ENCODE measurements at places on chromosomes 7 and 10.
A peak's percentile ranks its signal among the peaks of the same experiment; 100 is the strongest.

GRCh38 chr7:100837099-100837836, 9.9 kb upstream of the EPHB4 start:
- peak overlapping the region; percentile 73 for H3K27ac ChIP-seq
- peak overlapping the region; percentile 69 for H3K4me3 ChIP-seq
- peaks cover 20% of the 10 kb centered on the region for H3K4me1 ChIP-seq
- DNase-seq: peak; percentile 83

GRCh38 chr10:70117646-70118045, 15.0 kb downstream of the AIFM2 start:
- H3K27me3 ChIP-seq: peaks cover 3% of the 10 kb centered on the region
- peaks cover 2% of the 10 kb centered on the region for H3K36me3 ChIP-seq
- H3K4me1 ChIP-seq: peaks cover 2% of the 10 kb centered on the region
- H3K27ac ChIP-seq: no peak overlapping the region
- no peak overlapping the region for H3K4me3 ChIP-seq

DNA sequence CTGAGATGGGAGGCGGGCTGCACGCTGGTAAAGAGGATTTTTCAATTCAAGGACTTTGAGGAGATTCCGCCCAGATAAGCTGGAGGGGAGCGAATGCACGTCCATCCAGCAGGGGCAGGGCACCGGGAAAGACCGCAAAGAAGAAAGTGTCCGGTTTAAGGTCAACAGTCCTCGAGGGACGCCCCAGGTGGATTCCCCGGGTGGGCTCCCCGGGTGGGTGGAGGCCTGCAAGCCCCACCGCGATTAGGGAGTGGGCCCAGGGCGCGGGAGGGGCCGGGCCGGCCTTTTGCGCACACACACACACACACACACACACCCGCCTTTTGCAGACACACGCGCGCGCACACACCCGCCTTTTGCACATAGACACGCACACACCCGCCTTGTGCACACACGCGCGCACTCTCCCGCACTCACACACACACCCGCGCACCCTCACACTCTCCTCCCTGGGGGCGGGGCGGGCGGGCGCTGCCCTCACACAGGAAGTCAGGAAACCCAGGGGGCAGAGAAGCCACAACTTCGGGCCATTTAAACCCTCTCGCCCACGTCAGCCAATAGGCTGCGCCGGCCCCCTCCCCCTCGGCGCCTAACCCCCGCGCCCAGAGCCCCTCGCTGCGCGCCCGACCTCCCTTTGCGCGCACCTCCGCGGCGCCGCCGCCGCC, 615 bp downstream of the ARHGAP12 start:
- peak overlapping the region; percentile 80 for H3K4me3 ChIP-seq
- peaks cover 58% of the 10 kb centered on the region for H3K4me1 ChIP-seq
- H3K27me3 ChIP-seq: no peaks in the 10 kb centered on the region
- DNase-seq: peak; percentile 75

DNA sequence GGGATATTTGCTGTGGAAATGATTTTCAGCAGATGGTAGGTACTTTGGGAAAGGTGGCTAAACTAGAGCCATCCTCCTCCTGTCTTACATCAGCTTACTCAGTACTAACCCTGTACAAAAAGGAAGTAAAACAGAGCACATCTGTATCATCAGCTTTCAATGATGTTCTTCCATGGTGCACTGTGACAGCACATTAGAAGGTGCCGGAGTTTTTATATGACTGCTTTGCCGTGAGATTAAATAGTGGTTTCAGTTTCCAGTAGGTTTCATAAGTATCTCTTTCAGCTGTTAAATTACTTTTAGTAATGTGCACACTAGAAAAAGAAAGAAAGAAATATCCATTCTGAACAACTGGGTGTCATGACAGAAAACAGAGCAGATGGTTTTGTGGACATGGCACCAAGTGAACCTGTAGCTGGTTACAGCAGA, 86.5 kb downstream of the ARID5B start:
- peak; percentile 48 for DNase-seq
- H3K27ac ChIP-seq: peak overlapping the region; percentile 98

DNA sequence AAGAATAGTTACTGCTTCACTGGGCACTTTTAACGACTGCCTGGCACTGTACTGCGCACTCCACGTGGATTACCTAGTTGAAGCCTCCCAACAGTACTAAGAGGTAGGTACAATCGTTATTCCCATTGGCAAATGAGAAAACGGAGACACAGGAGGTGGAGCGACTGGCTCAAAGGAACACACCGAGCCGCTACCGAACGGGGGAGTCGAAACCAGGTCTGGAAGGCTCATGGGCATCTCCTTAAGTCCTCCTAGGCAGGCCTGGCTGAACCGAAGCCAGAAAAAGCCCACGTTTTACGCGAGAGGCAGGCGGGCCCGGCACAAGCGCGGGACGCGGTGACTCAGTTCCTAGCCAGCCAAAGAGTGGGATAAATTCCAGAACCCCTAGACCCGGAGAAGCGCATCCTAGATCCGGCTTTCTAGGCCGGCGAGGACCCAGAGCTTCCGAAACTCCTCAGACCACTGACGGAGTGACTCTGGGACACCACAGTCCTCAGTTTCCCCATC, 472 bp downstream of the PDAP1 start:
- peaks cover 37% of the 10 kb centered on the region for H3K36me3 ChIP-seq
- H3K4me3 ChIP-seq: peak overlapping the region; percentile 89
- H3K27ac ChIP-seq: peak overlapping the region; percentile 92
- peak; percentile 55 for DNase-seq
- no peaks in the 10 kb centered on the region for H3K27me3 ChIP-seq

- H3K36me3 ChIP-seq: no peaks in the 10 kb centered on the region
- H3K4me1 ChIP-seq: peaks cover 12% of the 10 kb centered on the region
- DNase-seq: no peak
- no peak overlapping the region for H3K27ac ChIP-seq
- H3K4me3 ChIP-seq: no peak overlapping the region
- peaks cover 13% of the 10 kb centered on the region for H3K27me3 ChIP-seq
Observed at GRCh38 chr10:44011603-44011981, 362.9 kb upstream of the ZNF32 start.

- no peaks in the 10 kb centered on the region for H3K27me3 ChIP-seq
- H3K4me1 ChIP-seq: peaks cover 17% of the 10 kb centered on the region
- DNase-seq: no peak
- peaks cover 70% of the 10 kb centered on the region for H3K36me3 ChIP-seq
- no peak overlapping the region for H3K4me3 ChIP-seq
- peak overlapping the region; percentile 62 for H3K27ac ChIP-seq
Observed at GRCh38 chr10:6228010-6228511, 25.3 kb downstream of the PFKFB3 start.

DNA sequence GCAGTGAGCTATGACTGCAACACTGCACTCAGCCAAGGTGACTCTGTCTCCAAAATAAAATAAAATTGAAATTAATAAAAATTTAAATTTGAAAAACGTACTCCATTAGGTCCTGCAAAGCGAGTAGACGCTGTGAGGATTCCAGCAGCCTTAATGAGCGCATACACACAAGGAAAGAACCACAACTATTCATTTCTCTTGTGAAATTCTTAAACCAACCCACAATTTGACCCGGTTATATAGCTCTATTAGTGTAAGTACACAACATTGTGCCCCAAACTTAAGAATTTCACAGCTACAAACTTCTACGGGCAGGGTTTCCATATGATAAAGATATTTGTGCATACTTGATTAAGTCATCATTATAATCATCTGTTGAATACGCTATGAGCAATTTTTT, 84.4 kb downstream of the PARD3 start:
- H3K27ac ChIP-seq: no peak overlapping the region
- no peaks in the 10 kb centered on the region for H3K36me3 ChIP-seq
- no peak overlapping the region for H3K4me3 ChIP-seq
- DNase-seq: no peak
- H3K4me1 ChIP-seq: no peaks in the 10 kb centered on the region
- H3K27me3 ChIP-seq: no peaks in the 10 kb centered on the region

- no peaks in the 10 kb centered on the region for H3K36me3 ChIP-seq
- no peaks in the 10 kb centered on the region for H3K27me3 ChIP-seq
- no peaks in the 10 kb centered on the region for H3K4me1 ChIP-seq
- DNase-seq: no peak
- H3K27ac ChIP-seq: no peak overlapping the region
- H3K4me3 ChIP-seq: no peak overlapping the region
Observed at GRCh38 chr7:134046594-134047128, 80.5 kb upstream of the LRGUK start.

- no peaks in the 10 kb centered on the region for H3K27me3 ChIP-seq
- no peaks in the 10 kb centered on the region for H3K36me3 ChIP-seq
- DNase-seq: no peak
- H3K27ac ChIP-seq: no peak overlapping the region
- H3K4me1 ChIP-seq: no peaks in the 10 kb centered on the region
Observed at GRCh38 chr7:102953406-102953805, 40.6 kb downstream of the LRRC17 start.

GRCh38 chr7:155807065-155807671, 5.1 kb downstream of the SHH start:
- H3K4me3 ChIP-seq: peak overlapping the region; percentile 15
- peaks cover 3% of the 10 kb centered on the region for H3K36me3 ChIP-seq
- H3K27ac ChIP-seq: peak overlapping the region; percentile 65
- no peak for DNase-seq
- peaks cover 40% of the 10 kb centered on the region for H3K4me1 ChIP-seq

DNA sequence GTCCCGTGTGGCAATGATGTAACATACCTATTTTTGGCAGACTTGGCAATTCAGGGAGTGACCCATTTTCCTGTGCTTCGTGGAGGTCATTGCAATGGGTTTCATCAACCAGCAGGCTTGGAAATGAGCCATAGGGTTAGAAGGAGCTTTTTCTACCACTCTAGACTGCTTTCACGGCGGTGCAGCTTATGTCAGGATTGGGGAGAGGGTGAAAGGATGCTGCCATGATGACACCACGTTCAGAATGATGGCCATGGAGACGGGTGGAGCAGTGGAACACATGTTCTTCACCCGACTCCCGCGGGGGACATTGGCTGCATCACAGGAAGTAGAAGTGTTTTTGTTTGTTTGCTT, 220.2 kb downstream of the EMX2 start:
- H3K4me1 ChIP-seq: no peaks in the 10 kb centered on the region
- peaks cover 6% of the 10 kb centered on the region for H3K27me3 ChIP-seq

- H3K4me3 ChIP-seq: no peak overlapping the region
- peaks cover 8% of the 10 kb centered on the region for H3K4me1 ChIP-seq
- H3K36me3 ChIP-seq: no peaks in the 10 kb centered on the region
- H3K27ac ChIP-seq: no peak overlapping the region
- DNase-seq: no peak
Observed at GRCh38 chr7:73730485-73730884, 8.1 kb downstream of the ABHD11 start.

DNA sequence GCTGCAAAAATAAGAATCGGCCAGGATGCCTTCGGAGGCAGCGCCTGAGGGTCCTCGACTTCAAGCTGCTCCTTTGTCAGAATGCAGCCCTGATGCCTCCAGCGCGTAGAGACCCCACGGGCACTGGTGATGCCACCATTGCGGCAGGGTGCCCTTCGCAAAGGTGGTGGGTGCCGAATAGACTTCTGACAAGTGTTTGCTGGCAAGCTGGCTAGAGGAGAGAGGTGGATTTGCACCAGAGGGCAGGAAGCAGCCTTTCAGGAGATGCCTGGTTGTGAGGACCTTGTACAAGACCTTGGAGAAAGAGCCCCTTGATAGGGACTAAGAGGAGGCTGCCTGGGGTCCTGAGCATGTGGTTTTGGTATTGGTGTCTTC, 103.2 kb upstream of the PPIF start:
- H3K27ac ChIP-seq: peak overlapping the region; percentile 95
- H3K4me3 ChIP-seq: peak overlapping the region; percentile 74
- H3K4me1 ChIP-seq: peaks cover 68% of the 10 kb centered on the region
- H3K36me3 ChIP-seq: peaks cover 10% of the 10 kb centered on the region
- DNase-seq: no peak
- H3K27me3 ChIP-seq: no peaks in the 10 kb centered on the region

DNA sequence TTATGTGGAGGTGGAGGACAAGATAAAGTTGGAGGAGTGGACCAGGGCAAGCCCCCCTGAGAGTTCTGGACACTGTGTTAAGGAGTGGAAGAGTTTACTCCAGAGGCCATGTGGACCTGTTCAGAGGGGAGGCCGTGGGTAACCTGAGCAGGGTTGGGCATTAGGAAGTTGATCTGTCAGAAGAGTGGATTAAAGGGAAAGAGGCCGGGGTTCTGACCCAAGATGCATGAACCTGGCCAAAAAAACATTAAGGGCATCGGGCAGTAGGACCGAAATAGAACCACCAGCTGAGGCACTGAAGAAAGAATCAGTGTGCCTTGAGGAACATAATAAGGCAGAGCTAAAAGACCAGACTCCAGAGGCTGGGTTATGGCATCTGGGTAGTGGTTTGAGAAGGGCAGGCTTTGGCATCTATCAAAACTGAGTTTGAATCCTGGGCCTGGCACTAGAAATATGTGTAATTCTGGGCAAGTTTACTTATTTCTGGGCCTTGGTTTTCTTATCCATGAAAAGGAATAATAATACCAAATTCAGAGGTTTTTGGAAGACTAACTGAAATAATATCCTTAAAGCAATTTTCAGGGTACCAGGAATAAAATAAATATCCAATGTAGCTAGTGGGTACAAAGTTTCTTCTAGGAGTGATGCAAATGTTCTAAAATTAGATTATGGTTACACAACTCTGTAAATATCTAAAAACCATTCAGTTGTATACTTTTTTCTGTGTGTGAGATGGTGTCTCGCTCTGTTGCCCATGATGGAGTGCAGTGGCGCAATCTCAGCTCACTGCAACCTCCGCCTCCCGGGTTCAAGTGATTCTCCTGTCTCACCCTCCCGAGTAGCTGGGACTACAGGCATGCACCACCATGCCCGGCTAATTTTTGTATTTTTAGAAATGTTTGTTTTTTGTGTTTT, 10.9 kb upstream of the FRAT1 start:
- H3K4me3 ChIP-seq: no peak overlapping the region
- H3K27me3 ChIP-seq: peaks cover 21% of the 10 kb centered on the region
- no peak for DNase-seq
- no peaks in the 10 kb centered on the region for H3K4me1 ChIP-seq
- no peaks in the 10 kb centered on the region for H3K36me3 ChIP-seq

DNA sequence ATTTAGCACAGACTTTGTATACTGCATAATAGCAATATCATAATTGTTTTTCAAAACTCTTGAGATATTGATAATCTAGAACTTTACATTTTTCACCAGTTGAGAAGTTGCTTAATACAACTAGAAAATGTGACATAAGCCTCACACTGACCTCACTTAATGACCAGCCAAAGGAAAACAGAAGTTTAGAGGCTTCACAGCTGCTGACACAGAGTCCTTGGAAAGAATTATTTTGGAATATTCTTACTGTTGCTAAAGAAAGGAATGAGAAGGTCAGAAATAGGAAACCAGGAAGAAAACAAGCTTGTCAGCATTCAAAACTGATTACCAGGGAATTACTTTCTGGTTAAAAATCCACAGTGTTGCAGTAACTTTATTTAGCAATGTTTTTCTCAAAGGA, 35.5 kb upstream of the WASL start:
- no peaks in the 10 kb centered on the region for H3K27me3 ChIP-seq
- no peak overlapping the region for H3K27ac ChIP-seq
- DNase-seq: no peak
- H3K36me3 ChIP-seq: no peaks in the 10 kb centered on the region
- H3K4me1 ChIP-seq: no peaks in the 10 kb centered on the region

Data from activated naive CD4-positive, alpha-beta T cell treated with anti-CD3 and anti-CD28 coated beads, Interleukin-2, amount 10 ng/mL, durations not matched to agents 7 days and 5 days (primary cell).